ENCODE measurements at places on chromosomes 6 and 20. TPM values are rescaled to one million over a fixed set of nuclear protein-coding genes. Genes with fewer than 3 reads are reported as not detected.
A peak's percentile ranks its signal among the peaks of the same experiment; 100 is the strongest.

- no peak overlapping the region for H3K4me3 ChIP-seq
- DNase-seq = peak; percentile 76
- H3K4me1 ChIP-seq = peaks cover 16% of the 10 kb centered on the region
- no peak overlapping the region for H3K27ac ChIP-seq
These were observed 46.2 kb downstream of the SLC22A23 start for GRCh38 chr6:3410385-3411360.

- H3K27me3 ChIP-seq = peaks cover 4% of the 10 kb centered on the region
- H3K27ac ChIP-seq = no peak overlapping the region
- no peak overlapping the region for H3K4me3 ChIP-seq
These were observed 2.3 kb upstream of the TXNDC5 start for GRCh38 chr6:7912736-7913517.

DNA sequence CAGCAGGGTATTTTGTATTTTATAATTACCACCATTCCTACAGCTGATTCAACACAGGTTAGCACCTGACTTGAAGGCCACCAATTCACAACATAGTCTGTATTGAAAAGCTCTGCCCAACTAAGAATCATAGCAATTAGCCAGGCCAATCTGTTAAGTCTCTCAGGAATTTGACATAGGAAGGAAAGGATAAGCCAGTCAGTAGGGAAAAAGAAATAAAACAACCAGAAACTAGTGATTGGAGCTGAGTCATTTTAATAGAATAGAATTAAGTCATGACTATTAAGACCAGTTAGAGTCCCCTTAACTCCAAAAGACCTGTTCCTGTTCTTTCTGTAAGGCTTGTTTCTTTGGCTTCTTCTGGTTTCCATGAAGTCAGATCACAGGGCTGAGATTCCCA, 8.1 kb downstream of the RANBP9 start:
- DNase-seq = no peak
- no peak overlapping the region for H3K27ac ChIP-seq
- peaks cover 28% of the 10 kb centered on the region for H3K4me1 ChIP-seq
- H3K4me3 ChIP-seq = no peak overlapping the region
- no peaks in the 10 kb centered on the region for H3K27me3 ChIP-seq
- peaks cover 2% of the 10 kb centered on the region for H3K36me3 ChIP-seq

DNA sequence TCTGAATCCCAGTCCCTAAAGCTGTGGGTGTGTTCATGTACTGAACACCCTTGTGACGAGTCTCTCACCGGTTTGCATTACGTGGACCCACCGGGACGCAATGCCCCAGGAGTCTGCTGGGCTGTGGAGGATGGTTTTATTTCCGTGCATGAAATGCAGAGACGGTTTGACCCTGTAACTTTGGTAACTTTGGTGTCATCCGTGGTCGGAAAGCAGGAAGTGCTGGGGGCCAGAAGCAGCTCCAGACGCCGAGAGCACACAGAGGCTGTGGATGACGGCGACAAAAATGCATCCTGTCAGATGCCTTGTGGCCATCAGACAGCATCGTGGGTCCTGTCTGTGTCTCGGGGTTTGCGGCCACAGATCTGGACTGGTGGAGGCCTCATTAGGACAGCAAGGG, 7.2 kb downstream of the BHLHE23 start:
- DNase-seq = no peak
- H3K27ac ChIP-seq = no peak overlapping the region
- H3K36me3 ChIP-seq = no peaks in the 10 kb centered on the region
- no peaks in the 10 kb centered on the region for H3K4me1 ChIP-seq

GRCh38 chr20:51995551-51995951, 193.2 kb upstream of the SALL4 start:
- DNase-seq = no peak
- H3K4me1 ChIP-seq = no peaks in the 10 kb centered on the region
- H3K36me3 ChIP-seq = no peaks in the 10 kb centered on the region
- H3K4me3 ChIP-seq = no peak overlapping the region
- no peak overlapping the region for H3K27ac ChIP-seq

- H3K27ac ChIP-seq = no peak overlapping the region
- H3K4me3 ChIP-seq = no peak overlapping the region
- no peaks in the 10 kb centered on the region for H3K27me3 ChIP-seq
- no peaks in the 10 kb centered on the region for H3K36me3 ChIP-seq
- no peak for DNase-seq
These were observed 6.1 kb downstream of the SLC29A1 start for GRCh38 chr6:44229376-44230033.

DNA sequence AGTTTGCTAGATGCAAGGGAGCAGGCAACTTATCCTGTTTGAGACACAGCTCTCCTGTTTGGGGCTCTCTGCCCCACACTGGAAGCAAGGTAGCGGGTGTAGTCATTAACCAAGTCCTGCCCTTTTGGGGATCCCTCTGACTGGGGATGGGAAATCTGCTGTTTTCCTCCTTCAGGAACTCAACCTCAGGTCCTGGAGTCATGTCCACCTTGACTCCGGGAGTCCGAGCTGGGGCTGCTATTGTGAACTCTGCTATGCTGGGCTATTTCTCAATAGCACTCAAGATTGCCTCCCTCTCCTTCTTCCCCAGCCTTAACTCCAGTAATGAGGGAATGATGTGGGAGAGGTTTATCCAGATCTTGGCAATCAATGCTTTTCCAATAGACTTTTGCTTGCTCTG, 54.1 kb upstream of the CHD6 start:
- no peak overlapping the region for H3K27ac ChIP-seq
- no peaks in the 10 kb centered on the region for H3K4me1 ChIP-seq

DNA sequence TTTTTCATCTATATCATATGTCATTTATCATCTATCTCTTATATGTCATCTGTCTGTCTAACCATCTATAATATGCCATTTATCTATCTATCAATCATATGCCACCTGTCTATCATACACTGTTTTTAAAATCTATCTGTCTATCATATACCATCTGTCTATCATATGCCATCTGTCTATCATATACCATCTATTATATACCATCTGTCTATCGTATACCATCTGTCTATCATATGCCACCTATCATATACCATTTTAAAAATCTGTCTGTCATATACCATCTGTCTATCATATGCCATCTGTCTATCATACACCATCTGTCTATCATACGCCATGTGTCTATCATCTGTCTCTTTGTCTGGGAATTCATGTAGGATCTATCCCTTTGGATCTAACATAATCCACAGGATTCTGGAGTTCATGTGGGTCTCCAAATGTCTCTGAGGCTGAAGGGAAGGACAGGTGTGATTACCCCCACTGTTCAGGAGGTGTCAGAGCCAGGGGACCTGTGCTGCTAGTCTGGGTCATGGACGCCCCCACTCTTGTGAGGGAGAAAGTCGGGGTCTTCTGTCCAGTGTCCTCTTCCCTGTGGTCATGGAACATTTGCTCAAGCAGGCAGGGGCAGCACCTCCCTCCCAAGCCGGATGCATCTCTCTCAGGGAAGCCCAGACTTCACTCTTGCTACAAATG, 36.9 kb upstream of the FRMD1 start:
- H3K27ac ChIP-seq = no peak overlapping the region
- no peaks in the 10 kb centered on the region for H3K4me1 ChIP-seq
- no peak for DNase-seq
- H3K27me3 ChIP-seq = no peaks in the 10 kb centered on the region

- peaks cover 2% of the 10 kb centered on the region for H3K36me3 ChIP-seq
- no peaks in the 10 kb centered on the region for H3K4me1 ChIP-seq
- H3K27me3 ChIP-seq = no peaks in the 10 kb centered on the region
- no peak overlapping the region for H3K27ac ChIP-seq
- no peak for DNase-seq
These were observed 12.4 kb downstream of the ZNF341 start for GRCh38 chr20:33744181-33744580.

GRCh38 chr6:139187489-139187888, 52.6 kb downstream of the HECA start:
- H3K36me3 ChIP-seq = no peaks in the 10 kb centered on the region
- no peak for DNase-seq
- no peaks in the 10 kb centered on the region for H3K27me3 ChIP-seq
- H3K4me3 ChIP-seq = no peak overlapping the region

DNA sequence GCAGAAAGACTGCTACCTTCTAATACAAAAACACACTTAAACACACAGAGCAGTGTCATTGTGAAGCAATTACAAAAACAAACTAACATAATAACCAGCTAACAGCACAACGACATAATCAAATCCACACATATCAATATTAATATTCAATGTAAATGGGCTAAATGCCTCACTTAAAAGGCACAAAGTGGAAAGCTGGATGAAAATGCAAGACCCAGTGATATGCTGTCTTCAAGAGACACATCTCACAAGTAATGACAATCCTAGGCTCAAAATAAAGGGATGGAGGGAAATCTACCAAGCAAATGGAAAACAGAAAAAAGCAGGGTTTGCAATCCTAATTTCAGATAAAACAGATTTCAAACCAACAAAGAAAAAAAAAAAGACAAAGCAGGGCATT, 67.8 kb upstream of the HTR1E start:
- H3K4me1 ChIP-seq = no peaks in the 10 kb centered on the region
- H3K36me3 ChIP-seq = peaks cover 4% of the 10 kb centered on the region
- no peak for DNase-seq
- no peak overlapping the region for H3K27ac ChIP-seq
- H3K4me3 ChIP-seq = no peak overlapping the region

DNA sequence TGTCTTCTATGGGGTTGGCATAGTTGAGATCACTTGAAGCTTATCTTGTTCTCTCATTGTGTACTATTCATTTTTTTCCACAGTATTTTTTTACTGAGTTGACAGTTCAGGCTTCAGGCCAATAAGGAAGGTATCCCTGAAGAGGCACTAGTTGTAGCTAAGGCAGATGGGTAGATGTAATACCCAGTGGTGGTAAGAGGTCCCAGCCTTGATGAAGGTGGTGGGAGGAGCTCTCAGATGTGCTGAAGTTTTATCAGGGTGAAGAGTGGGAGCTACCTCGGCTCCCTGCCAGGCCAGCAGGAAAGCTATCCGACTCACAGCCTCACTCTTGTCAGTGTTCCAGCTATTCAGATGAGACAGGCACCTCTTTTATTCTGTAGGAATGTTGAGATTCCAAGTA, 87.7 kb upstream of the UFL1 start:
- H3K36me3 ChIP-seq = peaks cover 6% of the 10 kb centered on the region
- H3K4me1 ChIP-seq = peaks cover 9% of the 10 kb centered on the region
- no peak overlapping the region for H3K4me3 ChIP-seq
- no peak overlapping the region for H3K27ac ChIP-seq
- no peaks in the 10 kb centered on the region for H3K27me3 ChIP-seq
- no peak for DNase-seq

- H3K4me1 ChIP-seq = peaks cover 27% of the 10 kb centered on the region
- DNase-seq = peak; percentile 40
- H3K27ac ChIP-seq = peak overlapping the region; percentile 21
- H3K27me3 ChIP-seq = peaks cover 5% of the 10 kb centered on the region
These were observed 5.5 kb upstream of the PRELID3B start for GRCh38 chr20:59047938-59048680.

DNA sequence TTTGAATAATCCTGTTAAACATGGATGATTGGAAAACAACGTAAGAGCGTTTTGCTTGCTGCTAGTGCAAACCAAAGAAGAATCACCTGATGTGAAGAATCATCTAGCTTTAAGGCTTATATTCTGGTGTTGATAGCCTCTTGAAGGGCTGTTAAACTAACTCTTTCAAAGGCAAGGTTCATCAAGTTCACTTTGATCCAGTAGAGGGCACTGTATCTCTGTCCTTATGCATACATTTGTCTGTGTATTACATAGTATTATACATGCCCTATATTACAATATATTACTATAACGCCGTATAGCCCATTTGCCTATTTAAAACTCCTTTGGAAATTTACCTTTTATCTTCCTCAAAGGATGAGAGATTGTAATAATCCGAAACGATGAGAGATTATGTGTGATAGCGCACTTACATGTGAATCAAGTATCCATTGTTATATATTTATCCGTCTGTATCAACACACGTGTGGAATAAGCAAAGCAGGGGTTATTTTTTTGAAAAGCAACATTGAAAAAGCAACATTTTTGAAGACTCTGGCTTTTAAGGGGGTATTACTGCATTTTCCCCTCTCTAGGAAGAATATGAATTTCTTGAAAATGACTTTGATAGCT, 50.8 kb upstream of the NRN1 start:
- H3K27ac ChIP-seq = no peak overlapping the region
- peaks cover 45% of the 10 kb centered on the region for H3K27me3 ChIP-seq
- no peak for DNase-seq

DNA sequence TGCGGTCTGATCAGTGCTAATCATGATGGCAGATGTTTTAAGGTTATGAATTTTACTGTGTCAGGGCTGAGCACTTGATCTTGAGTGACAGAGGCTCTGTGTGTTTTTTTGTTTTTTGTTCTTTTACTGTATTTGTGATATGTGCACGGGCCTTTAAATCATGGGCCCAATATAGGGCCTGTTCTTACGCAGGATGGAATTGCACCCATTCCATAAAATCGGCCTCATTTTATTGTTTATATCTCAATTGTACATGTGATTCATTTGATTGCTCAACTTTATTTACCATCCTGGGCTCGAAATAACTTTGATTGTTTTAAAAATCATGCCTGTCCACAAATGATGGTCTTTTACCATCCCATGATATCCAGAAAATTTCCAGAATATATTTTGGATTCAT, 39.3 kb upstream of the MBOAT1 start:
- no peak overlapping the region for H3K4me3 ChIP-seq
- no peak overlapping the region for H3K27ac ChIP-seq
- no peaks in the 10 kb centered on the region for H3K36me3 ChIP-seq
- no peaks in the 10 kb centered on the region for H3K4me1 ChIP-seq
- DNase-seq = no peak
- H3K27me3 ChIP-seq = no peaks in the 10 kb centered on the region

- no peak for DNase-seq
- no peaks in the 10 kb centered on the region for H3K36me3 ChIP-seq
- no peak overlapping the region for H3K4me3 ChIP-seq
- H3K4me1 ChIP-seq = peaks cover 27% of the 10 kb centered on the region
These were observed 63.2 kb upstream of the BEND6 start for GRCh38 chr6:56891754-56892153.

DNA sequence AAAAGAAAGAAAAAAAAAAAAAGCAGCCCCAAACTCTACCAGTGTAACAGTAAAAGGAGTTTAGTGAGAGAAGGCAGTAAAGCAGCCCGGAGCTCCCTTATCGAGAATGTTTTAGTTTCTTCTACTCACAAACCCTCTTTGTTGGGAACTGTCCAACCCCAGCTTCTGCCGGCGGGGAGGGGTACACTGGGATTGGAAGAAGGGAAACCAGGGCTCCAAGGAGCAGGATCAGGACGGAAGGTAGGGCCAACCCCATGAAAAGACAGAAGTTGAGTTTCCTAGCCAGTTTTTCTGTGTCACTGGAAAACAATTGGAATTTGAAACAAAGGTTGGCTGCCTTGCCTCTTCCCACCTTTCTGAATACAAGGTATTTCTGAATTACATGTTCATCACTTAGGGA, 66.0 kb downstream of the KIZ start:
- no peak for DNase-seq
- H3K4me1 ChIP-seq = no peaks in the 10 kb centered on the region
- H3K36me3 ChIP-seq = no peaks in the 10 kb centered on the region

Gene SLC17A9
- total RNA-seq = 11.8 TPM

Gene PRL
- not detected for total RNA-seq

Gene TCF21
- total RNA-seq = not detected

Gene KCNK5
- total RNA-seq = 14.7 TPM

Gene SEMG1
- not detected for total RNA-seq
